ENCODE measurements at places on chromosomes 1 and 21.
A peak's percentile ranks its signal among the peaks of the same experiment; 100 is the strongest.

- peak; percentile 36 for DNase-seq
Observed at GRCh38 chr1:152461544-152461943, 47.5 kb upstream of the CRNN start.

DNA sequence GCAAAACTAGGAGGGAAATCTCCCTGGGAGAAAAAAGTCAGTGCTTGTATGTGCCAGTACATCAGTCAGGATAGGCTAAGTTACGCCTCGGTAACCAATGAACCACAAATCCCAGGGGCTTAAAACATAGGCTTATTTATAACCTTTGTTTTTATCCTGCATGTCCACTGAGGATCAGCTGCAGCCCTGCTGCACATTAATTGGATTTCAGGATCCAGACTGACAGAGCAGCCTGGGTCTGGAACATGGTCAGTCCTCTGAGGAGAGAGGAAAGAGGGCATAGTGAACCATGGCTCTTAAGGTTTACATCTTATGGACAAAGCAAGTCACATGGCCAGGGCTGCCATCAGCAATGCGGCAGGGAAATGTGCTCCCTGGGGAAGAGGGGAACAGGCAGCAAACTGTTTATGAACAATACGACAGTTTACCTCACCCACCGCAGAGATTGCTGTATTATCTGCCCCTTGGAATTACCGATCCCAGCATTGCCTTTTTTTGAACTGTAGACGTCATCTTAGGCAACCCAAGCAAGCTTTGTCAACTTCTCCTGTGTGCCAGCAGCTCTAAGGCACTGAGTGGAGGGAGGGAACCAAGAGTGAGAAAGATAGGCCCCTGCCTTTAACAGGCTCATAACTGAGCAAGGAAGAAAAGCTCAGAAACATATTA, 9.1 kb upstream of the SPRR4 start:
- DNase-seq: no peak

GRCh38 chr1:180836449-180836848, 76.2 kb upstream of the KIAA1614 start:
- DNase-seq: no peak

DNA sequence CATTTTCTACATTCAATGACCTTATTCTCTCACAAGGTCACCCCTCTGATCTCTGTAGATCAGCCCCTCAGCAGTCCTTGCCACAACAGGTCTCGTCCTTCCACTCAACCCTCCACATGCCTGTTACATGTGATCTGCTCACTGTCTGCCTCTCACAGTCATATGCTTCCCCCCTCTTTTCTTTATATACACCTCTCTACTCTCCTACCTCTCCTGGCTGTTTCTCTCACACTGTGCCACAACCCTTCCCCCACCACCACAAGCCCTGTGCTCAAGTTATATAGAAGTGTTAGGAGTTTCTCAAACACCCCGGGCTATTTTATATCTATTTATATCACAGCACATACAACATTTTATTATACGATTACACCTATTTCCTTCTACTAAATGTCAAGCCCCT, 12.6 kb downstream of the B3GALNT2 start:
- no peak for DNase-seq

DNA sequence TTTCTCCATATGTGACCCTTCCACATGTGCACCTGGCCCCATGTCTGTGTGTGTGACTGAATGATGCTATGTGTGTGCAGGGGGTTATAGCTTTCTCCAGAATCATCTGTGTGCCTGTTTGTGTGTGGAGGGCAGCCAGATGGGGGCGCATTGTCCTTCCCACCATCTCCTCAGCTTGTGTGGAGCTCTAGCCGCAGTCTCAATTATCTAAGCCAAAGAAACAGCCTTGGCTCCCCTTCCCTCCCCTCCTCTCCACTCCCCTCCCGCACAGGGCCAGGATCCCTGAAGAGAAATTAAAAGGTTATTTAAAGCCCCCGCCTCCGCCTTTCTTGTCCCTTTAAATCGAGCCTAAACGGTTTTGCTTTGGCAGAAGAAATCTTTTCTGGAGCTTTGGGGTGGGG, 1.8 kb upstream of the DMBX1 start:
- DNase-seq: peak; percentile 24

DNA sequence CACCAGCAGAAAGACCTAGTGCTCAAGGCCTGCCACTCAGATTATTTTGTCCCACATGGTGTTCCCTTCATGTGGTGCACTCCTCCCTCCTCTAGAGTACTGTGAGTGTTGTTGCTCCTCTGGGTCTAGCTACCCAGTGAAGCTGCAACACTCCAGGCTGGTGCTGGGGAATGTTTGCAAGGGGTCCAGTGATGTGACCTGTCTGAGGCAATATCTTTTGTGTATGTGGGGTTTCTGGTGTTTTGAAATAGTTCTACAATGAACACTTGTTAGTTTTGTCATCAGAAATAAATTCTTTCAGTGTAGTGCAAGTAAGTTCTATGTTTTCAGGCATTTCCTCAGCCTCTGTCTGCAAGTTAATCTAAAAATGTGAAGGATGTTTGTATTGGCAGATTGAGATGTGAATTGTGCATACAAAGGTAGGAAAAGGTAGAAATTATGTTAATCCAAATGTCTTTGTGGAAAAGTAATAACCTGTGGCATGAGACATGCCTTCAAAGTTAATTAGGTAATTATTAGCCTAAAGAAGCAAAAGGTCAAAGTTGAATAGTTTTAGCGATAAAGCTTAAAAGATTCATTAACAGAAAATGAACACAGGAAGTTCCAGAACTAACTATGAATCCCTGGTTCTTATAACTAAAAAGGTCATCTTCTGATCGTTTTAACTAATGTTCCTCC, 616.8 kb downstream of the LTN1 start:
- no peak for DNase-seq

- DNase-seq: no peak
Observed at GRCh38 chr1:38569932-38570656, 289.5 kb downstream of the RRAGC start.

DNA sequence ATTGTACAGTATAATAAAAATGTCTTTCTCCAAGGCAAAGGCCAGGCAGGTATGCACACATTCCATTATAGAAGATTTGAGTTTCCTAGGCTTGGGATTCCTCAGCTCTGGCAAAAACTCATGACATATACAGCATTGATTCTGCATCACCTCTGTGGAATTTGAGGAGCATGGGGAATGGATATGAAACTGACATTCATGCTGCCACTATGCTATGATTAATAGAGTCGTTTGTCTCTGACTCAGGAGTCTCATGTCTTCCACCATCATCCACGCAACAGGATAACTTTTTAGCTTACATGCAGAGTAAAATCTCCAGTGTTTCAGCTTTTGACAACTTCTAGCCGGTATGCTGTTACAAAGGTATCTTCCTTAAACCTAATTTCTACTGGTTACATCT, 49.8 kb upstream of the ADORA3 start:
- no peak for DNase-seq

GRCh38 chr1:224116131-224116530, 2.2 kb downstream of the FBXO28 start:
- DNase-seq: peak; percentile 86

DNA sequence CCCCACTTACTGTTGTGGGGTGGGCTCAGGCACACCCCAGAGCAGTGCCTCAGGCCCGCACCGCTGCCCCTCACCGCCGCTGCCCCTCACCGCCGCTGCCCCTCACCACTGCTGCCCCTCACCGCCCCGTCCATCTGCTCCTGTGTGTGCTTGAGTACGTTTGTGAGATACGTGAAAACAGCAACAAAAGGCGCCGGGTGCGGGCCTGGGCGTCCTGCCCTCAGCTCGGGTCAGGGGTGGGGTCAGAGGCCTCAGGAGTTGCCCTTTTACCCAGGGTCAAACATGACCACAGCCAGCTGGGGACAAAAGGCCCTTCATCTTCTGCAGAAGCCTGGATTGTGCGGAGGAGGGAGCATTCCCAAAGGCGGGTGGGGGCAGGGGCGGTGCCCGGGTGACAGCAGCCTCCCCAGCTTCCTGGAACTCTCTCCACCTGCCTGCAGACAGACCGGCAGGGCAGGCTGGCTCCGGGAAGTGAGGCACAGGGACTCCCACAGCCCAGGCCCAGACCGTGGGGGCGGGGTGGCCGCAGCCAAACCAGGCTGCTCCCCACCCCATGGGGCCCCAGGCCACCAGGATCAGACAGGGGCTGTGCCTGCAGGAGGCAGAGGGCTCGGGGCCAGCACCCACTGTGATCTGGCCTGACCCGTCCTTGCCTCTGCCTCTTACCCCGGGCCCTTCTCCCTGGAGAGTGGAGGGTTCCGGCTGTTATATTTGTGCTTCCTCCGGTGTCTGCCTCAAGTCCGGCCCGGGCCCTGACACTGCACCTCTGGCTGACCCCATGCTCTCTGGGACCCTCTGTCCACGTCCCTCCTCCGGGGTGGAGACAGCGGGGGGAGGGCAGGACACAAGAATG, 2.3 kb upstream of the VWA1 start:
- peak; percentile 78 for DNase-seq

DNA sequence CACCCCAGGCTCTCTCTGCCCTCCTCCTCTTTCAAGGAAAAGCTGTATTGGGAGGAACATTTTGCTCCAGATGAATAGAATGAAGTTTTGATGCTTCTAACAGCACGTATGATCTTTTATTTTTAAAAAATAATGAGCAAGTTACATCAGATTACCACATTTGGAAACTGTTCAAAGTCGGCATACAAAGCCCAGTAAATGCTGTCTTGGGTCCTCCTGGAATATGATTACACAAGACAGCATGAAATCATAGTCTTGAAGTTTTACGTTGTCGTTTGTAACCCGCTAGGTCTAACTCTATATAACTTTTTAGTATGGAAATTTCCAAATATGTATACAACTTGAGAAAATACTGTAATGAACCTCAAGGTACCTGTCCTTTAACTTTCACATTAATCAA, 385.6 kb downstream of the HLX start:
- DNase-seq: no peak

GRCh38 chr1:80244372-80244771, 1237.8 kb upstream of the ADGRL4 start:
- no peak for DNase-seq

GRCh38 chr1:186050360-186050759, 316.2 kb downstream of the HMCN1 start:
- DNase-seq: no peak

GRCh38 chr1:109769330-109770078, 5.8 kb upstream of the EPS8L3 start:
- DNase-seq: no peak

- no peak for DNase-seq
Observed at GRCh38 chr1:173454966-173455524, 22.1 kb upstream of the PRDX6 start.

DNA sequence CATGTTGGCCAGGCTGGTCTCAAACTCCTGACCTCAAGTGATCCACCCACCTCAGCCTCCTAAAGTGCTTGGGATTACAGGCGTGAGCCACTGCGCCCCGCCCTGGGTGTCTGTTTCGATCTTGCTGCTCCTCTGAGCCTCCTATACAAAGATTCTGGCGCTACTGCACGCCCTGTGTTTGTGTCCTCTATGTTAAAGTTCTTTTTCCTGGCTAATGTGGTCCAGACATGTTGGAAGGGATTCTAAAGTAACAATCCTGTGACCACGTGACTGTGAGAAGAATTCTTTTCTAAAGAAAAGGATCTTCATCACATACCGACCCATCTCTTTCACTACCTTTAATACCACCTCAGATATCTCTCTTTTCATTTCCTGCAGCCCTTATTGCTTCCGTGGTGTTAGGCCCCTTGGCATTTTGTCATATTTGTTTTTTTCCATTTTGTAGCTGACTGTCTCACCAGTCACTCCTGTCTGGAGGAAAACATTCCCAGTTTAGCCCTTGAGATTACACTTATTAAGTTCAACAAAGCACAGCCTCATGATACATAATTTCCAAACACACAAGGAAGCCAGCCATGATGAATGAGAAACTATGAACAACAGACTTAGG, 27.2 kb upstream of the ENO1 start:
- no peak for DNase-seq

GRCh38 chr1:227729881-227730629, 5.0 kb downstream of the JMJD4 start:
- DNase-seq: peak; percentile 42

- no peak for DNase-seq
Observed at GRCh38 chr1:243293941-243294722, 38.3 kb downstream of the SDCCAG8 start.

- no peak for DNase-seq
Observed at GRCh38 chr1:46525253-46525983, 26.0 kb downstream of the KNCN start.

- DNase-seq: no peak
Observed at GRCh38 chr1:210457568-210457967, 128.9 kb downstream of the HHAT start.

- DNase-seq: no peak
Observed at GRCh38 chr1:220198186-220199005, 73.9 kb downstream of the RAB3GAP2 start.

GRCh38 chr1:50418600-50419109, 4.6 kb downstream of the DMRTA2 start:
- DNase-seq: no peak

DNA sequence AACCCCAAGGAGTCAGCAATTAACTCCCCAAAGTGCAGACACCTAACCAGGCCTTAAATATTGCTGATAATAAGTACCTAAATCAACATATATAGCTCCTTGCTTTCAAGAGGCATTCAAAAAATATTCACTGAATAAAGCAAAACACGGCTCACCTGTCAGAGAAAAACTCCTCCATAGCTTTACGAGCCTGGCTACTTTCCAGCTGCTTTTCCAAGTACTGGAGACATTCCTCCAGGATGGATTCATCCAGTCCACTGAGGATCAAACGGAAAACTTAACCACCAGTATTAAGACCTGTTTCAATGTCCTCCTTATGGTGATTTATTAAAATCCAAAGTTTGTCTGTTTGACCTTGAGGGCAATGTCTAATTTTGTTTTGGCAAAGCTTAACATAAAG, 44.6 kb downstream of the UBR4 start:
- no peak for DNase-seq

DNA sequence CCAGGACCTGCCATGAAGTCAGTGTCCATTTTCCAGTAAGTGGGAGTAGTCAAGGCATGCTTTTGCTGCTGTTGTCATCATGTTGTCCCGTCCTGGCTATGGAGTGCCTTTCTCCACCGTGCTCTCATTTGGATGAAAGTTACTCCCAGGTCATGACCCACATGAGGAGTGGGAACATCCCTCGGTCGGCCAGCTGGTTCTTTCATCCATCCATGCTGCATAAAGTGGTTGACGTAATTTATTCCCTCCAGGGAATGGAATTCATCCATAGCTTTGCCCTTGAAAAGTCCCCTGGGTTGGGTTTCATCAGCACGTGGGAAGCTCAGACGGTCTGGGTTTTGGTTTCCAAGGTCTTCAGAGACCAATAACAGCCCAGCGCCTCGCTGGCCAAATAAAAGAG, 11.6 kb downstream of the PLA2G2A start:
- DNase-seq: no peak

DNA sequence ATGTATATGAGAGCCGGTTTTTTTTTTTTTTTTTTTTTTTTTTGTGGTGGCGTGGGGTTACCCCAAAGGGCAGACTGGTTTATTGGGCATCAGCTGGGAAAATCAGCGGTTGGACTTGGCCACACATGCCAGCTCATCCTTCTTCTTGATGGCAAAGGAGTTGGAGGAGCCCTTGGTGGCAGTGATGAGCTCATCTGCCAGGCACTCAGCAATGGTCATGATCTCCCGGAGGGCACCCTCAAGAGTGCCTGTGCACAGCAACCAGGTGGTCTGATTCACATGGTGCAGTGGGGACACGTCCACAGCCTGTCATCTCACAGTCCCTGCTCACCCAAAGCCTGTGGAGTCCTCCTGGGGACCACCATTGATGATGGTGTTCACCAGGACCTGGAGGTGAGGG, 62.0 kb downstream of the MRPS6 start:
- DNase-seq: no peak

- no peak for DNase-seq
Observed at GRCh38 chr1:197314682-197315081, 46.6 kb downstream of the CRB1 start.

- no peak for DNase-seq
Observed at GRCh38 chr1:210445931-210446330, 117.2 kb downstream of the HHAT start.

GRCh38 chr21:37675202-37675801, 241.0 kb downstream of the KCNJ6 start:
- no peak for DNase-seq

Measured in DMS 273 treated with DMSO at 0.1 percent for 48 hours (cell line).